ENCODE measurements at places on chromosomes 7 and 10.

DNA sequence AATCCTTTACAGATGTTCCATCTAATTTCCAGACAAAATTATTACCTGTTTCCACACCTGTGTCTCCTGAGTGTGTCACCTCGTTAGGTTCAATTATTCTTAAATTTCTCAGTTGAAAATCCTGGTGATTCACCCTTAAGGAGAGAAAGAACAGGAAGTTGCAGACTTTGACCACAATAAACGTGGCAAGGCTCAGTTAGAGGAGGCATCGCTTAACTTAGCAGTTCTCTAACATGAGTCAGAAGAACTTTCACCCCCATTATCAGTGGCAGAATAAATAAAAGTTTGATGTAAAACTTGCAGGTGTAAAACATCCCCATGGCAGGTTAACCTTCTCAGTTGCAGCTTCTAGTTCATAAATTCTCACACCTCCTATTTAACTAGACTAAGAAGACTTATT is 8.3 kb downstream of the XPNPEP1 start:
- peak; percentile 54 for DNase-seq

GRCh38 chr7:131066635-131067034 is 261.0 kb upstream of the MKLN1 start:
- no peak for DNase-seq

GRCh38 chr7:100023526-100023925 is 8.1 kb downstream of the ZKSCAN1 start:
- DNase-seq: no peak

DNA sequence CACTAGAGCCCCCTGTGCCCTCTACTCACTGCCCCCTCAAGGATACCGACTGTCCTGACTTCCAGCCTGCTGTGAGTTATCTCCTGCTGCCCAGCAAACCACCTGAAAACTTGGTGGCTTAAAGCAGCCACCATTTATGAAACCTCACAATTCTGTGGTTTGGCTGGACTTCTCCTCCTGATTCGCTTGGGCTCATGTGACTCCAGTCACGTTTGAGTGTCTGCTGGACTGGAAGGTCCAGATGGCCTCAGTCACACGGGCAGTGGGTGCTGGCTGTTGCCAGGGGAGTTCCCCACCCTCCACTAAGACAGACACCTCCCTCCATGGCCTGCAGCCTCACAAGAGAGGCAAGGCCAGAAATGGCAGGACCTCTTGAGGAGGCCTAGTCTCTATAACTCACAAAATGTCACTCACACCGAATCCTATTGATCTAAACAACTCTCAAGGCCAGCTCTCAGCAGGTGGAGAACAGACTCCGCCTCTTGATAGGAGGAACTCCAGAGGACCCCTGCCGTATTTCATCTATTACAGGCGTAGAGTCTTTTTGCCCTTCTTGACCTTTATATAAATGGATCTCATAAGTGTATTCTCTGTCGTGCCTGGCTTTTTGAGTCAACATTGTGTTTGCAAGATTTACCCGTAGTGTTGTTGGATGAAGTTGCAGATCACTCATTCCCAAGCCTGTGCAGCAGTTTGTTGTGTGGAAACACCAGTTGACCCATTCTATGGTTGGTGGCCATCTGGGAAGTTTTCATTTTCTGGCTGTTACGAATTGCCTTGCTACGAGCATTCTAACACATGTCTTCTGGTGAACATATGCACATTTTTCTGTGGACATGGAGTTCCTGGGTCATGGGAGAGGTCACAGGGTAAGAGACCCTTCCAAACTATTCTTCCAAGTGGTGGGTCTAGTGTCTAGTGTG is 48.3 kb downstream of the ZMIZ1 start:
- DNase-seq: no peak

- DNase-seq: no peak
Measured at GRCh38 chr7:75536940-75537538, 44.9 kb downstream of the SPDYE5 start.

DNA sequence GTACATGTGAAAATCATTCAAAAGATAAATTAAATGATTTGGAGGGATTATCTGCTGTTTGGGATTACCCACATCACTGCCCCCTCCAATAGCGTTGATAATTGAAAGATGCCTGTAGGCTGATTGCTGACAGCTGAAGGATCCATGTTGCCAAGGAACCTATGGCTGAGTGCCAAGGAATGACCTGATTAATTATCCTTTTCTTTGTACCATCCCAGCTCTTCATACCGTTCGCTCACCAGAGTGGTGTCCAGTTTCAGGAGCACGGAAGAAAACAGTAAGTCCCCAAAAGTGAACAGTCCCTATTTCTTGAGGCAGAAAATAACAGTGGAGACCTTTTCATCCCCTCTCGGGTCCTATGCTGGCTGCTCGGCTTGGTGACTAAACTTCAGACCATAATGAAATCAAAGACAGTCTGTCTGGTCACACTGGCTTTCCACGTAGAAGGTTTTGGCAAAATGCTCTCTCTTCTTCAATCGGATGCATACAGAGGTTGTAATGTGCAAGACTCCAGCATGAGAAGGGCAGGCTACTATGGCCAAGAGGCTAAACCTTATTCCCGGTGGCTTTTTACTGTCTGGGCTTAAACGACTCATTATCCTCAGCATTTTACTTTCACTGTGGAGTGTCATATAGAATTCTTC is 108.8 kb downstream of the SPAG6 start:
- DNase-seq: no peak

DNA sequence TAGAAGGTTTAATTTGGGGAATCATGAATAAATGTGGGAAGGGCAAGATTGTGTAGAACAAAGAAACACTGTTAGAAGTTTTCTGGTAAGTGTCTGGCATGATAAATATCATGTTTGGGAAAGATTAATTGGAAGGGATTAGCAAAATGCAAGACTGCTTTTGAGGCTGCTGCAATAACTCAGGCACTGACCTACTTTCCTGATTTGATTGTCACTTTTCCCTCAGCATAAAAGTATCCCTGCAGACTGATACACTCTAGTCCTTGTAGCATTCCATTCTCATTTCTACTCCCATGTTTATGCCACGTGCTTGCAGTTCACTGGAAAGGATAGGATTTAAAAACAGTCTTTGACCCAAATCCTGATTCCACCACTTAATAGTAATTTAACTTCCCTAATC is 303.3 kb upstream of the SEMA3A start:
- DNase-seq: no peak

DNA sequence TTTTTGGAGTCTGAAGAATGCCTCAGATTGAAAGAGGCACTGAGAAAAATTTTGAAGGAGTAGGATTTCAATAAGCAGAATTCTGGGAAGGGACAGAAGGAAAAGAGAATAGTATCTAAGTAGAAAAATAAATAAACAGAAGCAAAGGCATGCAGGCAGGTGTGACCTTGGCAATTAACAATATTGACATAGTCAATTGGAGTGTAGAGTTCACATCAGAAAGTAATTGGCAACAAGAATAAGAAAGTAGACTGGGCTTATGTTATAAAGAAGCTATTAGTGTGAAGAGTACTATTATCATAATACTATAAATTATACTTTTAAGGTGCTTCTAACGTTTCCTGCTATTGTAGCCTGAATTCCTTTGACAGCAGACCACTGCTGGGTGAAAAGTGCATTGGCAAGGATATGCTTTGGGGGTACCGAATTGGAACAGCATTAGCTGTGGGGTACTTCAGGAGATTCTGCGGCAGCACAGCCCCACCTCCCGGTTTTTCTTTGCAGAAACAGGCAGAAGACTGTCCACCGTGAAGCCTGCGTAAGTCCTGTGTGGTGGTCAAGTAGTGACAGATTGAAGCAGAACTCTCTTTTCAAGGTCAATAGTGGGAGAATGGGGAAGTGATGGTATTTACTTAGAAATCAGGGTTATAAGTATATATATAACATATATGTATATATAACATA is 357.0 kb downstream of the THSD7A start:
- DNase-seq: no peak

DNA sequence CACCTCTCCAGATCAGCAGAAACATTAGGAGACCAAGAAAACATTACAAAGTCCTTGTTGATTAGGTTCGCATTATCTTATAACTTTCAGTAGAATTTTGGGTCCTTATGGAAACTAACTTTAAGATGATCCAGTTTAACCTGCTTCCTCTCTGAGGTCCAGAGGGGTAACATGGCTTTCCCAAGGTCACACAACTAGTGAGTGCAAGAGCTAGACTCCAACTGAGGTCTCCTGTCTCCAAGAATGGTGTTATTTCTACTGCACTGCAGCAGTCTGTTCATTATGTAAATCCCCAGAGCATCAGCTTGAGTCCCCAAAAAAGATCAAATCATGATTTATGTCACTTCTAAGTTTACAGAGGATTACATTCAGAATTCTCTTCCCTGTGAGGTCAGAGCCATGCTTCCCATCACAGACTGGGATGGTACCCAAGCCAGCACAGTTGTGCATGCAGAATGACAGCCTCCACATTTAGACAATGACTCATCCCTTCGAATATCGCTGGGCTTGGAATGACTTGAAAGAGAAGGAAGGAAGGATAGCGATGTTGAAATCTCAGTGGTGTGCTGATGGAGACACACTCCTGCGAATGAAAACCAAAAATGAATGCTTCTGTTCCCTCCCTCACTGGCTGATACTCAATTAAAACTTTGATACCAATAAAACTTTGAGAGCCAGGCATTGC is 163.1 kb upstream of the PLXNA4 start:
- DNase-seq: no peak

- DNase-seq: no peak
Measured at GRCh38 chr7:7330997-7331396, 148.7 kb downstream of the C1GALT1 start.

DNA sequence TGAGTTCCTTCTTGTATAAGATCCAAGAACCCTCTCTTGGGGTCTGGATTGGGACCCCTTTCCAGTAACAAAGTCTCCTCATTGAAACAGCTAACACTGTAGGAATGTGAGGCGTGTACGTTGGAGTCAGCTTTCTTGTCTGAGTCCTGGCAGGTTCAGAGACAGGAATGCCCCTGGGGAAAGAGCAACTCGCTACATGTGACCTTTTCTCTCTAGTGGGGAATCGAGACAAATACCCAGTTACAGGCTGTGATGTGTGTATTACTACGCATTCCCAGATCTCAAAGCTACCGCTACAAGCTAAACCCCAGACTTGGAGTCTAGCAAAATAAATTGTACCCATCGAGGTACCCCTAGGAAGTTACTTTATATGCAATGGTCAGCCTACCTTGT is 85.6 kb upstream of the FRMD4A start:
- no peak for DNase-seq

DNA sequence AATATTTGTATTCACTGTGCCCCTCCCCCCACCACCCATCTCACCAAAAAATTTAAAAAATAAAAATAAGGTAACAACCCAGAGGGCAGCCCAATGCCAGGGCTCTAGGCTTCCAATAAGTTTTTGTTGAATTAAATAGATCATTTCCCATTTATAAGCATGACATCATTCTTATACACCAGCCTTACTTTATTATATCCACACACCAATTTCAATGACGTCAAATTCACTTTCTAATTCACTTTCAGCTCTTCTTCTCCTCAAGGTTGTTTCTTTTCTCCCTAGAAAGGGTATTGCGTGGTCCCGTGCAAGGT is 1.2 kb upstream of the DKK1 start:
- DNase-seq: no peak

GRCh38 chr10:117610321-117610720 is 67.8 kb downstream of the EMX2 start:
- no peak for DNase-seq

- no peak for DNase-seq
Measured at GRCh38 chr7:102326157-102326889, 29.9 kb downstream of the SPDYE6 start.

- no peak for DNase-seq
Measured at GRCh38 chr7:138429577-138430250, 30.3 kb upstream of the TRIM24 start.

- DNase-seq: no peak
Measured at GRCh38 chr10:61099756-61100155, 155.8 kb upstream of the RHOBTB1 start.

DNA sequence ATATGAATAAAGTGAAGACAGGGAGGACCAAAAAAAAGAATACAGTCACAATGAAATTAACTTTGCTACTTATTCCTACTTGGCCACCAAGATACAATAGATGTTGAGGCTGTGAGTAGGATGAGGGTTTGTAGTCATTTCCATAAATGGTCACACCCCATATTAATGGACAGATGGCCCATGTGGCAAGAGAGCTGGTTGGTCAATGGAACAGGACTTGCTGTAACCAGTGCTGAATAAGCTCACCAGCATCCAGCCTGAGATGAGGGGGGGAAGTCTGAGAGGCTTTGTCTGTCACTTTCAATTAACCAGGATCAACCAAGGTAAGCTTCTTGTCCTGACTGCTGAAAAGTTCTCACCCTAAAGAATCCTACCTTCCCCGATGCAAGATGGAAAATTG is 130.4 kb upstream of the KCNMA1 start:
- DNase-seq: no peak

DNA sequence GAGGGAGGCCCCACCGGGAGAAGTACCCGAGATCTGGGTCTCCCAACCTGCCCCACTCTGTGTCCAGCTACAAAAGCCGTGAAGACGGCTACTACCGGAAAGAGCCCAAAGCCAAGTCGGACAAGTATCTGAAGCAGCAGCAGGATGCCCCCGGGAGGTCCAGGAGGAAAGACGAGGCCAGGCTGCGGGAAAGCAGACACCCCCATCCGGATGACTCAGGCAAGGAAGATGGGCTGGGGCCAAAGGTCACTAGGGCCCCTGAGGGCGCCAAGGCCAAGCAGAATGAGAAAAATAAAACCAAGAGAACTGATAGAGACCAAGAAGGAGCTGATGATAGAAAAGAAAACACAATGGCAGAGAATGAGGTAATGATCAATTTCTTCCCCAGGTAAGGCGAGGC is 59.1 kb upstream of the PDCD4 start:
- no peak for DNase-seq

DNA sequence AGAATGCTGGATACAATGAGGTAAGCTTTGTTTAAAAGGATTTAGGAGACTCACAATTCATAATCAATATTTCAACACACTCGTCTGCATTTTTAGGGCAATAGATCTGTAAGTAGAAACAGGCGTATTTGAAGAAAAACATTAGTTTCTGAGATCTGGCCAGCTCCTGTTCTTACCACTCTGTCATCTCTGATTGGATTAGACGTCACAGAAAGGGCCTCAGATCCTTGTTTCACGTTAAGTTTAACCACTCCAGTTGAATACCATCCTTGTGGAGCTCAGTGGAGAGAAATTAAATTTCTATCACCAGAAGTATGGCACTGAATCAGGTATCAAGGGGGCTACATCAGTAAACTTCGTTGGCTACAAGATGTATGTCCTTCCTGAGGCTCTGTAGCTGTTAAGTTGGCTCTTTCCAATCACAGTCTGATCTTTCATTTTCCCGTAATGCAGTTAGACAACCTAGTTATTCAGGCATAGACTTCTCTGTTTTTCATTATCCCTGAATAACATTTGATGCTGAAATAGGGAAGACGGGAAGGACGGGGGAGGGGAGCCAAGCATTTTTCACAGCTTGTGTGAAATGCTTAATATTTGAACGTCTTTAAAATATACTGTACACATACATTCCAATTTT is 659.2 kb upstream of the GALNT17 start:
- no peak for DNase-seq

DNA sequence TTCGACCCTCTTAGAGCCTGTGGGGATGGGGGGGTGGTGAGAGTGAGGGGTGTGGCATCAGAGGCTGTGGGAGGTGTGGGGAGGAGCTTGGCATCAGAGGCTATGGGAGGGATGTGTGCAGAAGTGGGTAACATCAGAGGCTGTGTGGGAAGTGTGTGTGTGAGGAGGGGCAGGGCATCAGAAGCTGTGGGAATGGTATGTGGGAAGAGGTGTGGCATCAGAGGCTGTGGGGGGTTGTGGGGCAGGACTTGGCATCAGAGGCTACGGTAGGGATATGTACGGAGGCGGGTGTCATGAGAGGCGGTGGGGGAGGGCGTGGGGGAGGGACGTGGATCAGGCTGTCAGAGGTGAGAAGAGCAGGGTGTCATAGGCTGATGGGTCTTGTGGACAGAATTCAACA is 97.4 kb downstream of the SEC23IP start:
- no peak for DNase-seq

- no peak for DNase-seq
Measured at GRCh38 chr7:148503900-148504487, 86.6 kb upstream of the C7orf33 start.
